ENCODE measurements at places on chromosomes 7 and 10.

- DNase-seq: no peak
Observed at GRCh38 chr10:76161301-76161582, 729.8 kb downstream of the LRMDA start.

GRCh38 chr10:31885971-31886370 lies 42.7 kb downstream of the ARHGAP12 start:
- DNase-seq: no peak

DNA sequence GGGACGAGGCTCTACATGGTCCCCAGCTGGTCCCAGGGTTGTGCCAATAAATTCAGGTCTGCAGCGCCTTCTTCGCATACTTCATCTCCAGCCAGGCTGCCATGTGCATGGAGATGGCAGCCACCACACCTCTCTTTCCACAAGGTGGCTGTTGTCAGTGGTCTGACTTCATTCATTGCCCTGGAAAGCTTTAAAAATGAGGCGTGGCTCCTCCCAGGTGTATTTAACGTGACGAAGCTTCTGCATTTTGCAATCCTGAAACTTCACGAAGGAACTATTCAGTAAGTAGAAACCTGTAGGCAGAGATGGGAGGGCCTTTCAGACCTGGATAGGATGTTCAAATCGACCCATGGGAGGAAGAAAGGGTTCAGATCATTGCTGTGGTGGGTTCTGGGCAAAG lies 53.7 kb downstream of the PFKFB3 start:
- DNase-seq: no peak

DNA sequence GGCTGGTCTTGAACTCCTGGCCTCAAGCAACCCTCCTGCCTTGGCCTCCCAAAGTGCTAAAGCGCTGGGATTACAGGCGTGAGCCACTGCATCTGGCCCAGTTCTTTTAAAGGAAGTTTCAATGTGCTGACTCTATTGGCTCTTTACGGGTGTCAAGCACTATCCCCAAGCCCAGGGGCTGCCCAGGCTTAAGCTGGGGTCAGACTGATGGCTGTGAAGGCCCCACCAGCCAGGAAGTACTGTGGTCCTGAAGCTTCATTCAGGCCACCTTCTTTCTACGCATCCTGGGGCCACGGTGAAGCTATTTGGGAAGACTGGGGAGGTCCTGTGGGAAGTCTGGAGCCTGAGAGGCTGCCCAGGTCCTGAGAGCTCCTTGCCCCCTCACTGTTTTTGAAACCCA lies 8.0 kb downstream of the GPR15LG start:
- no peak for DNase-seq

- DNase-seq: no peak
Observed at GRCh38 chr7:158353606-158354570, 233.7 kb downstream of the PTPRN2 start.

GRCh38 chr7:3162289-3162688 lies 118.6 kb upstream of the CARD11 start:
- DNase-seq: no peak

GRCh38 chr10:121644501-121644900 lies 46.3 kb upstream of the FGFR2 start:
- DNase-seq: no peak

GRCh38 chr10:112250555-112250954 lies 32.6 kb upstream of the TECTB start:
- DNase-seq: no peak

GRCh38 chr7:36650766-36651312 lies 73.5 kb downstream of the AOAH start:
- DNase-seq: no peak

DNA sequence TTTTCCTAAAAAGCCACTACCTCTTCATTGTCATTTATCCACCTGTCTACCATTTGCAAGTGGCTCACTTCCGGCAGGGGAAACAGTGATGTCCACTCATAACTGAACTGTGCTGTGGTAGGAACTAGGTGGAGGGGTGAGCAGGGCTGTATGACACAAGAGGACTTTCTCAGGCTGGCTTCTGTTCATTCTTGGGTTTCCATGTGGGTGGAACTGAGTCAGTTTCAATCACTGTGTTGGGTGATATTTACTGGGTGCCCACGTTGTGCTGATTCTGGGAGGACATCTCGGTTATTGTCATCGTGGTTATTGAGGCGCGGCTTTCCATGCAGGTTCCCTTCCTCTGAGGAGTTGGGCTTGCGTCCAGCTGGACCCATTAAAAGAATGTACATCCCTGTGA lies 38.8 kb downstream of the RAMP3 start:
- DNase-seq: no peak

GRCh38 chr7:16092711-16093110 lies 328.6 kb downstream of the CRPPA start:
- no peak for DNase-seq

GRCh38 chr10:5587151-5588079 lies 62.7 kb downstream of the CALML3 start:
- no peak for DNase-seq

DNA sequence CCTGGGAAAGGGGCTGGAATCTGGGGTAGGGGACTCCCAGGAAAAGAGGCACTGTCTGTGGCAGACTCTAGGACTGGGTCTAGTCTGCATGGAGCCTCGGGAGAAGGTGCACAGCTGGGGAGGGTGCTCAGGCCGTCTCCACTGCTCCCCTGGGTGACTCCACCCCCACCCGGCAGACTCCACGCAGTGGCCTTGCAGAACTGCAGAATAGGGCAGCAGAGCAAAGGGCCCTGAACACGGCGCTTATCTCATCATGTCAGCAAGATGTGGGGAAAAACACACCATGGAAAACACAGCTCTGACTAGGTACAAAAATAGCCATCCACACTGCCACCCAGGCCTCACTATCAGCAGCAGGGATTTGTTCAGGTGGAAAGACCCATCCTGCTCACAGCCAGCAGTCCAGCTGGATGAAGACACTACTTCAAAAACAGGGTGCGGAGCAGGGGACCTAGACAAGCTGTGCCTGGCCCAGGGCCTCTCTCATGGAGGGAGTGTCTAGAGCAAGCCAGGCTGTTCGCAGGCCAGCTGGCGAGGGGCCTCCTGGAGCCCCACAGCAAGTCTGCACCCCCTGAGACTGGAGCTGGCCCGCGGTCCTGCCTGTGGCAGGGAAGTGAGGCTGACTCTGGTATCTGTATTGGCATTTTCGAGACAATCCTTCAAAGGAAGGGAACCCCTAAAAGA lies 11.7 kb downstream of the MAT1A start:
- DNase-seq: no peak

- no peak for DNase-seq
Observed at GRCh38 chr10:3606309-3606708, 178.7 kb downstream of the KLF6 start.

- DNase-seq: no peak
Observed at GRCh38 chr10:91813251-91813650, 15.0 kb downstream of the TNKS2 start.

- DNase-seq: no peak
Observed at GRCh38 chr7:69395061-69395714, 203.1 kb upstream of the AUTS2 start.

- no peak for DNase-seq
Observed at GRCh38 chr7:95693551-95694333, 78.6 kb upstream of the DYNC1I1 start.

DNA sequence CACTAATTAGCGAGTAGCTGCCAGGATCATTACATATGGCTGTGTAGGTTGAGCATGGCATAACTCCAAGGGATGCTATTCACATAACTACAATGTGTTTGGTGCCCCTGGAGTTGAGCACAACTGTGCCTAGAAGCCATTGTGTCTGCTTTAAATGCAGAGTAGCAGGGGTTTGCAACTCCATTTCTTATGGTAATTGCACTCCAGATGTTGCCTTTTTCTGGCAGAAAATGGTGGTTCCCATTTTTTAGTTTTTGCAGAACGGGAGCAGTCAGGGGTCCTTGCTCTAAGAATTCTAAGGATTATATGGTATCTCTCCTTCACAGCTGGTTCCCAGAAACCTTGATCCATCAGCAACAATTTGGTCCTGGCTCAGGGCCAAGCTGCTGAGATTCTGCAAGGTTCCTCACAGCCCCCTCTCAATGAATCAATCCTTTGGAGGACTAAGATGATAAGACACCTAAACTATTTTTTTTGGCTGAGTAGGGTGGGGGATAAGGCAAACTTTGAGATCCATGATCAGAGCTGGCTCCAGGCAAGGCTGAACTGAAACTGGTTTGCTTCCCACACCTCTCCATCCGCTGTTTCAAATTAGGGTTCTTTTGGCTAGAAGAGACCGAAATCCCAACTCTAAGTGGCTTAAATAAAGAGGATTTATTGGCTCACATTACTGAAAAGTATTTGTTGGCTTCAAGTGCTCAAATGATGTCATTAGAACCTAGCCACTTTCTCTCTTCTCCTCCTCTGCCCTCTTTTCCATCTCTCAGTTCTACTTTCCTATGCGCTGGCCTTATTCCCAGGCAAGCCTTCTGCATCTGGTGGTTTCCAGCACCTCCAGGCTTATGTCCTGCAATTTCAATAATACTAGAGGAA lies 97.5 kb upstream of the CCDC6 start:
- no peak for DNase-seq

- no peak for DNase-seq
Observed at GRCh38 chr10:47380341-47381102, 3.6 kb downstream of the ZNF488 start.

DNA sequence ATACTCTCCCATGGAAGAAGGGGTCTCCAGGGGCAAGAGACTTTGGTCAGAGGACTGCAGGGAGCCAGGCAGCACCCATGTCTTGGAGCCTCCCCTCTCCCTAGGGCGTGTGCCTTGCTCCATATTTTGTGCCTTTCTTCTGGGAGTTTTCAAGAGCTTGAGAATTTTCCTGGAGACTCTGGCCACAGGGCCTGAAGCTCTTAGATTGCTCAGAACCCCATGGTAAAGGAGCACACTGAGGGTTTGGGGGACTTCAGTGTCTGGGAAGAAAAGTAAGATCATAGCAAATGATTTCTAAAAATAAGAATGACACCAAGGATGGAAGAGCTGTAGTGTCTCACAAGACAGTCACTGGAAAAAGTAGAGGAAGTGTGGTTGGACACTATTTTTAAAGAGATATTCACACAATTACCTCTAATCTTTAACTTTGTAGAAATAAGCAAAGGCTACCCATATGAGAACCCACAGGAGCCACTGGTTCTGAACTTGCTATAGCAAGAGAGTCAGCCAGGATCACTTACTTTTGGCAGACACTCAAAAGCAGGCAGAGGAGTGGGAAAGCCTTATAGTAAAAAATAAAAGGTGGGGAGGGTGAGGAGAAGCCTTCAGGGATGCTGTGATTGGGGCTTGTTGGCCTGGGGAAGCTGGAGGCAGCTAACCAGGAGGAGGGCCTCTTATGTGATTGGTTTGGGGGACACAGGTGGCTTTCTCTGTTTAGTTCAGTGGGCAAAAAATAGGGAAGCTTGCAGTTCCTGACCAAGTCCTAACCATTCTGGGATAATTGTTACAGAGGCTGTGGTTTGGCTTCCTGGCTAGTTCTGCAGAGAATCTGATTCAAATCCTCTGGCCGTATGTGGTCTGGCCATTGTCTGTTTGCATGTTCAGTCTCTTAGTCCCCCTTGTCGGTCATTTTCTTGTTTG lies 5.1 kb upstream of the CSGALNACT2 start:
- no peak for DNase-seq

DNA sequence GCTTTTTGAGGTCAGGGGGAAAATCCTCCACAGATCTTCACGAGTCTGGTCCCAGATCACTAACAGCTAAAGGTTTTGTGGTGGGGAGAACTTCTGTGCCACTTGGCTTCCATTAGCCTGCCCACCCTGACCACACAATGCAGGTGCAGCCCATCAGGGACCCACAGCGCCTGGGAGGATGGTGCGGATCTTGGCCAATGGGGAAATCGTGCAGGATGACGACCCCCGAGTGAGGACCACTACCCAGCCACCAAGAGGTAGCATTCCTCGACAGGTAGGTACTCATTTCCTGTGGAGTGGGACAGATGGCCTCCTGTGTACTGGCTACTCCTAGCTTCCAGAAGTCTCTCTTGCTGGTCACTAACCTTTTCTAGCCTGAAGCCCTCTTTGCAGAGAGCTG lies 1.5 kb downstream of the FAM241B start:
- DNase-seq: no peak

- no peak for DNase-seq
Observed at GRCh38 chr10:123480845-123481244, 185.3 kb upstream of the GPR26 start.
